ENCODE measurements at places on chromosomes 5 and 9.

DNA sequence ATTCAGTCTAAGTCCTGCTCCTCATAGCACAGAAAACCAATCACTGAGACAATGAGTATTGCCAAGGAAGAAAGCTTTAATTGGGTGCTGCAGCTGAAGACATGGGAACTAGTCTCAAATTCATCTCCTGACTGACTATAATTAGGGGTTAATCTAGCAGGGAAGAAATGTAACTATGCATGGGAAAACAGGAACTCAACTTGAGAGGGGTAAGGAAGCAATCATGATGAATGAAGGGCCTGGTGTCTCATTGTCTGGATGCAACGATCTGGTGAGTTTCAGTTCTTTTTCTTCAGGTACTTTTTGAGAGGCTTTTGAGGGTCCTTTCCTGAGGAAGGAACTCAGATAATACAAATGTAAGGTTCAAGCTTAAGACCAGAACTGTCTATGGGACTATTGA is 24.0 kb upstream of the OCLN start:
- no peak for DNase-seq

DNA sequence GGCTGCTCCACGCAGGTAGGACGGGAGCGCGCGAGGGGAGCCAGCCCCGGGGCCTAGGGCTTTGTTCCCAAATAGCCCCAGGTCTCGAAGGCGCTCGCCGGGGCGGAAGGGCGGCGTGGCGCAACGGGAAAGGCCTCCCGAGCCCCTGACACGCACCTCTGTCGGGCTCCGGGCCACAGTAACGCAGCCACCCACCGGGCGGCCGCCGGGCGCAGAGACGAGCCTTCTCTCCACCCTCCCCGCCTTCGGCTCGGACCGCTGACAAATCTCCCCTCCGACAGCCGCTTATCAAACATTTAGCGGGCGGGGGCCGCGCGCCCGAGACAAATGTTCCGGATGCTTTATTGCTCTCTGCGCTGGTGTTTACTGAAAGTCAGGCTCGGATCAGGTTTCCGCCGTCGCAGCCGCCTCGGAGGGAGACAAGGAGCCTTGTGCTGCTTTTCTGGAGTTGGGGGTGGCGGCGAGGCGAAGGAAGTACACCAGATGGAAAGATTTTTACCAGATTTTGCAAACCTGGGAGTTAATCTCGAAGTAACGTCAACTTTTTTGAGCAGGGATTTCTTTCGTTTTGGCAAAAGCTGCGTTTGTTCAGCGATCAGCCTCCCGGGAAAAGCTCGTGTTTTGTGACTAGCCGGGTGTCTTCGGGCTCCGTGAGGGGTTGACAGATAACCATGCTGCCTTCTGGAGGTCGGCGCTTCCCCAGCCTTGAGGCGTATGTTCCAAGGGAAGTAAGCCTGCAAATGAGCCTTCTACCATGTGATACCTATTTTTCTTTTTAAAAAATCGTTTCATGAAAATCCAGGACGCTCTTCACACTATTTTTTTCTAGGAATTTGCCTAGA is 950 bp downstream of the RGMB start:
- DNase-seq = no peak

- DNase-seq = no peak
Measured at GRCh38 chr9:8863886-8864544, 1064.4 kb upstream of the DMAC1 start.

DNA sequence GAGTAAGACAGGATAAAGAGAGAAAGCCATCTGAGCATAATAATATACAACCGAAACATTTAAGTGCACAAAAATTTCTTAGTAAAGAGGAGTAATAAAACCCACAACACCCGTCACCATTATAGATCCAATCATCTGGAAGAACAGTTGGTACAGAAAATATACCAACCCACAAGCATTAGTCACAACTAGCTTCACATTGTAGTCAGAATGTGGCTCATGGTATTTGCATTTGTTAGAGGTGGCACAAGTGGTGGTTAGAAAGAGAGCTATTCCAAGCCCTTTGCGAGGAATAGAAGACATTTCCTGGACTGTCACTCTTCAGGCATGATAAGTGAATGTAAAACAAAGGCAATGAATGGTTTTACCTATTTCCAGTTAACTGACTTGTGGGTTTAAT is 677.5 kb upstream of the ST8SIA4 start:
- DNase-seq = no peak

DNA sequence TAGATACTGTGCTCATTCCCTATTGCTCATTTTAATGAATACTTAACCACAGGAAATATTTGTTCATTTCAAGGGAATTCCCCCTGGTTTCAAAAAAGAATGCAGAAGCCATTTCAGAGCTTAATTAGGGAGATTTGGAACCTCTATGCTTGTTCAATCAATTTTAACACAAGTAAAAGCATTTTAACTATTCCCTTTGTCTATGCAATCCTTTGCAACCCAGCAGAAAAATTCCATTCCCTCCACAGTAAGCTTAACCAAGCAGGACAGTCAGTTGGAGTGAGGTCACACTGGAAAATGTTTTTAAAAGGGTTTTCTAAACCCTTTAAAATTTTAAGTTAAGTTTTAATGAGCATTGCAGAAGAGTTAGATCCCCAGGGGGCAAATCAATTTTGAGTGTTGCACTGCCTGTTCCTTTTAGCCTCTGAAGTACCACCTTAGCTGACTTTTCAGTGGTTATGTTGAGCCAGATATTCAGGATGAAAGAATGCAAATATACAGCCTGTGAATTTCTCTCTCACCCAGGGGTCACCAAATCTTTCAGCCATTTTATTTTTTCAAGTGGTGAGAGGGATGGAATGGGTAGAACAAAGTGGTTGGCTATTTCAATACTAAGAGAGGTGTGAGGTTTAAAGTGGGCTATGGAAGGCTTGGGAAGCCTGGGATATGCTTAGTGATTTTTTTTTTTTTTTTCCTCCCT is 356.2 kb upstream of the NUDT12 start:
- no peak for DNase-seq

GRCh38 chr9:134063571-134064450 is 4.0 kb downstream of the BRD3 start:
- no peak for DNase-seq

- DNase-seq = no peak
Measured at GRCh38 chr9:119091074-119091473, 278.2 kb downstream of the BRINP1 start.

DNA sequence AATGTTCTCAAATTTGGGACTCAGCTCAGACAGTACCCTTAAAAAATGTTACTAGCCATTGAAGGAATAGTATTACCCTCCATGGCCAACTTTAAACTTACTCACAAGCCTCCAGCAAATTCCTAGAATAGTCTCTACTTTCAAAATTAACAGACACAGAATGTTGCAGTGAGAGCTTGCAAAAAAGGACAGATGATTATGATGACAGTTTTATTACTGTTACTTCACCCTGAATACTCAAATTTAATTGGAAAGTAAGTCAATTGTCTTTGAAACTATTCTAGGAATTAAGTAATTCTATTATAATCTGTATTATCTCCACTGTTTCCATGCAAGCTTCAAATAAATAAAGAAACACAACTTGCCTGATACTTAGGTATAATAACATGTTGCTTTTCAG is 288.3 kb downstream of the SLF1 start:
- no peak for DNase-seq

DNA sequence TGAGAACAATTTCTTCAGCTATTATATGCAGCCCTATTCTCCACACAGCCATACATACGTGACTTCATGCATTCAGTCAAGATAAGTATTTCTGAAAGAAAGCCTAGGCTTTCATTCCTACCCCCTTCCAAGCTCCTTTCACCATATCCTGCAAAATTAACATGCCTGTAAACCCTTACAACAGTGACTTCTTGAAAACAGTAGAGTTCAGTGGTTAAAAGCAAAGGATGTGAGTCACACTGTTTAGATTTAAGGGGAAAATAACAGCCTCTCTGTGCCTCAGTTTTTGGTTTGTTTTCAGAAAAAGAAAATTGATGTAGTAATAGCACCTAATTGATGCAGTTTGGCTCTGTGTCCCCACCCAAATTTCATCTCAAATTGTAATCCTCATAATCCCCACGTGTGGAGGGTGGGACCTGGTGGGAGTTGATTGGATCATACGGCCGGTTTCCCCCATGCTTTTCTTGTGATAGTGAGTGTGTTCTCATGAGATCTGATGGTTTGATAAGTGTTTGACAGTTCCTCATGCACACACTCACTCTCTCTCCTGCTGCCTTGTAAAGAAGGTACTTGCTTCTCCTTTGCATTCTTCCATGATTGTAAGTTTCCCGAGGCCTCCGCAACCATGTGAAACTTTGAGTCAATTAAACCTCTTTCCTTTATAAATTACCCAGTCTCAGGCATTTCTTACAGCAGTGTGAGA is 264.8 kb downstream of the CETN3 start:
- no peak for DNase-seq

GRCh38 chr5:67149057-67149950 is 47.3 kb downstream of the CD180 start:
- no peak for DNase-seq

GRCh38 chr5:162160401-162160800 is 92.8 kb downstream of the GABRG2 start:
- DNase-seq = no peak

DNA sequence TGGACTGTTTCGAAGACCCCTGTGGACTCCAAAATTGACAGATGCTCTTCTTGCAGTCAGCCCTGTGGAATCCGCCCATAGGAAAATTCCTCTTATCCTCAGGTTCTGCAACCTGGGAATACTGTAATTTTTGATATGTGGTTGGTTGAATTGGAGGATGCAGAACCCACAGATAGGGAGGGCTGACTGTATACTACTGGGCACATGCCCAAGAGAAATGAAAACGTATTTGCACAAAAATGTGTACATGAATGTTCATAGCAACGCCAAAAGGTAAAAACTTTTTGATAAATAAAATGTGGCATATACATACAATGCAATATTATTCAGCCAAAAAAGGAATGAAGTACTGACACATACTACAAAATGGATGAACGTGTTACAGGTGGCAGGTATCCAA is 1.9 kb upstream of the SNAPC3 start:
- DNase-seq = no peak

GRCh38 chr5:174725261-174725990 is 1.0 kb downstream of the MSX2 start:
- no peak for DNase-seq

GRCh38 chr5:76479973-76480667 is 77.0 kb downstream of the IQGAP2 start:
- DNase-seq = no peak

DNA sequence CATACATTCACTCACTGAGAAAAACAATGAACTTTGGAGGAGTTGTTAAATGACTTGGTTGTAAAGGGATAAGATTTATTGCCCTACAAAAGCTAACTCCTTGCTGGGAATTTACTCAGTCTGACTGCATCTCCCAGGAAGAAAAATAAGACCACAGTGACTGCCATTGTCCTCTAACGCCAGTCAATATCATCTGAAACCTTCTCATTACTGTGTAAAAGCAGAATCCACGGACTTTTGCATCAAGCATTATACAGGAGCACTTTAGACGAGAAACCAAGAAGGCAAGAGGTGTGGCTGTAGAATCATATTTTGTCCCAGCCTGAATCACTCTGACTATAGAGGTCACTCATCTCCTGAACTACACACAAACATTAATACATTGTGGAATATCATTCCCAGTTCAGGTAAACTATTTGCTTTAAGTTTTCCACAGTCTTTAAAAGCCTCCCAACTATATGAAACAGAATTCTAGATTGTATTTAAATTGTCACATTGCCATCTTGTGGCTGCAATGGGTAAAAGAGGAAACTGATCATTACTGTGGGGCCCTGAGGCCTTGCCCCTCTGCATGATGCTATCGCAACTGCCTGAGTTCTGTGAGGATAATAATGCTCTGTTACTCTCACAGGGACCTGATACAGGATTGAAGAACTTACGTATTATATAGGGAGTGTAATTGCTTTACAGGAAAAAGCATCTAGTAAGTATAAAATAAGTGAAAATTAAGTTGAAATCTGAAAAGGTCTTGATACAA is 142.9 kb downstream of the SLCO4C1 start:
- DNase-seq = no peak

DNA sequence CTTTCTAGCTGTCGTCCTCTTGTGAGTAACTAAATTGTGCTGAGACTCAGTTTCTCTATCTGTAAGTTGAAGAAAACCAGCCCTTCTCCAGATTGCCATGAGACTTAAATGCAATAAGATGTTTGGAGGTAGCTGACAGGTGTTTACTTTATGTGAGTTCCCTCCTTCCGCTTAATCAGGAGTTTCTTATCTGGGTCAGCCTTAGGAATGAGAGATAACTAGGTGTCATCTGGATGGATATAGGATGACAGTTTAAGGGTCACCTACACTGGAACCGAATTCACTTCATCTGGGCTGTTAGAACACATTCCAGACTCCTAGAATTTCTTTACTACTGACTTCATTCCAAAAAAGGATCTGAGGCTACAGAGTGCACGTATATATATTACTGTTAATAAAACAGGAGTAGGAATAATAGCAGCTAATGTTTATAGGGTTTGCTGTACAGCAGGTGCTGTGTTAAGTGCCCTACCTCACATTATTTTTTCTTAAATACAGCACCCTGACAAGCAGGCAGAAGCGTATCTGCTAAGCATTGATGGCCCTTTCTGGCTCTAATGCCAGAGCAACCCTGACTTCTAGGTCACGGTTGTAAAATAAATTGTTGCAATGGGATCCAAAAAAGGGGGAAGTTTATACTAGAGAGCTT is 30.0 kb upstream of the CPEB4 start:
- DNase-seq = no peak

GRCh38 chr9:92763721-92764380 is 782 bp downstream of the BICD2 start:
- no peak for DNase-seq

- DNase-seq = no peak
Measured at GRCh38 chr9:124501771-124502320, 5.4 kb downstream of the NR5A1 start.
